ENCODE measurements at places on chromosomes 2 and 18.

- DNase-seq = no peak
Observed at GRCh38 chr18:63141778-63142176, 177.8 kb downstream of the BCL2 start.

DNA sequence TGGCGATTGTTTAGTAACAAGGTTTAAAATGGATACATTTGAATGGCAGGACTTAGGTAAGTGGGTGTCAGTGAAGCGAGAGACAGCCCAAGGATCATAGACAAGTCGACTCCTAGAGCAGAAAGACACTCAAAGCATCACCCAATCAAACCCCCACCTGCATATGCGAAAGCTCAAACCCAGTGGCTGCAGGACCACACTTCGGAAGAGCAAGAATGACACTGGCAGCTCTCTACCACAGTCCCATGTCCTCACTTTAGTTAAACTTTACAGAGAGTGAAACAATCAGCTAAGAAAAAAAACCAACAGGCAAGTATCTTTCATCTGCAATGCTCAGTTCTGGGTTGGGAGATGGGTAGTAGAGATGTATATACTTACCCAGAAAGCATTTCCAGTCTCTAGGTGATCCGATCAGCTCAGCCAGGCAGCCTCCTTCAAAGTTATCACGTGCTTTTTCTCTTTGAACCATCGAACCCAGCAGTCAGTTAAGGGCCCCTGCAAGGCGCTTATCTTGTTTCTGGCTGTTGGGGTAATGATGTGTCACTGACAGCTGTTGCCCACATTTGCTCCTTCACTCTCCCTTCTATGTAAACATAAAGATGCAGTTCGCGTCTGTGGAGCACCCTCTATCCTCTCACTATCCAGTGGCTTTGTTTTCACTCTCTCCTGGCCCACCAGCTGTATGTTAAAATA lies 357.5 kb upstream of the ID2 start:
- no peak for DNase-seq

GRCh38 chr2:47810850-47811249 lies 27.9 kb downstream of the MSH6 start:
- DNase-seq = no peak

DNA sequence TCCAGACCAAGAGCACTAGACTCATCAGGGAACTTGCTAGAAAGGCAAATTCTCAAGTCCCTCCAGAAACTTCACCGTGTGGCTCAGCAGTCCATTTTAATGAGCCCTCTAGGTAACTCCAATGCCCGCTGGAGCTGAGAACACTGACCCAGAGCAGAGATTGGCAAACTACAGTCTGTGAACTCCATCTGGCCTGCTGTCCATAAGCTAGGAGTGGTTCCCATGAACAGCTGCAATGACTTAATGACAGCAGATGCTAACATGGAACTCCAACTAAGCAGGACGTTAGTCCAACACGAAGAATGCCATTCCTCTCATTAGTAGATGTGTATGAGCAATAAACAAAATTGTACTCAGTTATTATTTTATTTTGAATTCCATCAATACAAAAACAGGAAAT lies 371.9 kb downstream of the STK39 start:
- no peak for DNase-seq

All from stimulated activated CD4-positive, alpha-beta T cell treated with anti-CD3 and anti-CD28 coated beads, Interleukin-12 subunit alpha, Interleukin-12 subunit beta, amount 100 ng/mL, for 24 hours (primary cell).